Spinal cord (tissue), 10 donors: ENCODE measurements at places on chromosomes 7 and 10.

DNA sequence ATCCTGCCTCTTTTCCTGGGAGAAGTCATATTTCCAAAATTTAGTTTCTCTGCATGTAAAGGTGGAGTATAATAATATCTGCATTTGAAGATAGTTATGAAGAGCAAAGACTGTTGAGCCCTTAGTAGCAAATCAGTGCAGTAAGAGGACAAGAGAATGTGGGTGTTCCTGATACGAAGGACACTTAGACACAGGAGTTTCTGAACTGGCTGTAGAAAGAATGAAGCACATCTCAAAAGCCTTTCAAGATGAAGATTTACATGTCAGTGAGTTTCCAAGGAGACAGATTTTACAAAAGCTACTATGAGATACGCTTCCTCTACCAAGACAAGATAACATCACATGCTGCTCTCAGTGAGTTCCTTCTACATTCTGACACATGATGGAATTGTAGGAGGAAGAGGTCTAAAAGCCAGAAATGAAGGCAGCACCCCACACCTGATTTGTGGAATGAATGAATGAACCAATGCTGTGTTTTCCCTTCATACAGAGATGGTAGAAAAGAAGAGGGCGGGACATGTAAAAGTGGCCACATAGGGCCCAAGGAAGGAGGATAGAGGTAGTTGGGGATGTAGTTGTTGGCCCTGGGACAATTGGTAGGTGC lies 173.6 kb upstream of the PDE1C start:
- DNase-seq: no peak

GRCh38 chr10:42812028-42812427 lies 29.4 kb downstream of the BMS1 start:
- DNase-seq: no peak

DNA sequence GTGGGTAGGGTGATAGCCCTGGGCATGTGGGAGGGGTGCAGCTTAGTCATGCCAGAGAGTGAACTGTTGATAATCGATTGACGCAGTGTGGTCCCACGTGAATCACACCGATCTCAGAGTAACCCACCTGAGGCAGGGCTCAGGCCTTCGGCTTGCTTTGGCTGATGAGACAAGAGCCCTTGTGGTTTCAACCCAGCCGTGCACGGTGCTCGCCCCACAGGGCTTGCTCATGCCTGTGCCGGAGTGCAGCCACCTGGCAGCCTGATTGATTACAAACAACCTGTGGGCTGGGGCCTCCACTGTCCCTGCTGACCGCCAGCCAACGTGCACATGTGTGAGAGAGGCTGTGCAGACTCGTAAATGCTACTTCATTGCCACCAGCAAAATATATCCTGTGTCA lies 144.9 kb upstream of the ADARB2 start:
- no peak for DNase-seq

GRCh38 chr10:90930971-90931871 lies 10.3 kb upstream of the ANKRD1 start:
- peak; percentile 35 for DNase-seq

GRCh38 chr10:103706762-103707161 lies 148.6 kb downstream of the SH3PXD2A start:
- DNase-seq: no peak

DNA sequence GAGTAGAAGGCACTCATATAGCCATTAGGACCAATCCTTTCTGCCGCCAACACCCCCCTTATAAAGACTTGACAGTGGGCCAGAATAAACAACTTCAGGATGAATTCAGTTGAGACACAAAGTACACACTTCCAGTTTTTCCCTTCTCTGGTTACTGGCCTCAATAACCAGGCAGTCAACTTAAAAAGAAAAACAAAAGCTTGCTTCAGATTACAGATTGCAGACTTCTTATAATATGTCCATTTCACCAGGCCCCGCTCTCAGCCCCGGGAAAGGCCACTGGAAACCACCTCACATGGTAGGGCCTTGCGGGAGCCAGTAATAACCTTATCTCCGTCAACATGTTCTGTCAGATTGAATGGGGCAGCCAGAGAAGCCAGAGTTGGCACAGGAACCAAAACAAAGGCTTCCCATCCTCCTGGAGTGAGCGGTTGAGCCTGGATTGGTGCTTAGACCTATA lies 108.8 kb downstream of the EGFR start:
- no peak for DNase-seq

DNA sequence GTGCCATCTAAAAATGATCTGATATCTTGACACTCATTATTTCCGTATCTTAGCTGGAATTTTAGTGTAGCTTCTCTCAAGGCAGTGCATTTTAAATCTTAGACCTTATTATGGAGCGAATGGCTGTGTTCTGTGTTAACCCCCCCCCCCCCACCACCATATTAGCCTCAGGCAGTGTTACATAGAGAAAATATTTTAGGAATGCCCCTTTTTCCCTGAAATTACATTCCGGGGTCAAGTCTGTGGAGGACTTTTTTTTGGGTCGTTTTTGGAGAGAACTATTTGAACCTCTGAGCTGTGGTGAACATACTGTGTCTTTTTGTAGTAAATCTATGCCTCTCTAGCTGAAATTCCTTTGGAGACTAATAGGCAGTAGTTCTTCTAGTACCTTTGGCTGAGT lies 3.1 kb downstream of the CCDC126 start:
- no peak for DNase-seq

DNA sequence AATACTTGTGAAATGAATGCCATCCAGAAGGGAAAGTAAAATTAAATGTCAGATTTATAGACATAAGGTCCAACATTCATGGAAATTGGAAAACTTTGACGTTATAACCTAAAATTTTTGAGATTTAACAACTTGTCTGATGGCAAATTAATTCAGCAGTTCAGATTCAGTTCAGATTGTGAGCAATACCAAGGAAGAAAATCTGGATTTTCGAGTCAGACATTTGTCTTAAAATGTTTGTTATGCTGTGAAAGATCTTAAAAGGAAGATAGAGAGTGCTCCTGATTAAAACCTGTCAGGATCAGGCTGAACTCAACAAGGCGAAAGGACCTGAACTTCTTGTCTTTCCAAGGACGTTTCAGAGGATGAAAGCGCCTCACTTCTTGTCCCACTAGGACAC lies 320.9 kb downstream of the PAXIP1 start:
- DNase-seq: no peak

DNA sequence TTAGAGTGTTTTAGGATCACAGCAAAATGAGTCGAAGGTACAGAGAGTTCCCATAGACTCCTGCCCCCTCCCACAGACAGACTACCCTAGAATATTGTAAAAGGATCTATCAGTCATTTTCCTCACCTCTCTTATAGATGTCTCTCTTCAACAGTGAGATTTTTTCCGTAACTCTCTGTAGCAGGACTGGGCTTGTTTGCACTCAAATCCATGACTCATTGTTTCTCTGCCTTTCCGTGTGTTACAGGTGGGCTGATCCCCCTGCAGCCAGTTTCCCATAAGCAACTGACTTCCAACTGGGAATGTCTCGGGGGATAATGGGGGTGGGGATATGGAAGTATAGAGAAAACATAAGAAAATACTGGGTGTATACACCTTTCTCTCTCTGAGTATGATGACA lies 921.0 kb downstream of the GATA3 start:
- DNase-seq: no peak

DNA sequence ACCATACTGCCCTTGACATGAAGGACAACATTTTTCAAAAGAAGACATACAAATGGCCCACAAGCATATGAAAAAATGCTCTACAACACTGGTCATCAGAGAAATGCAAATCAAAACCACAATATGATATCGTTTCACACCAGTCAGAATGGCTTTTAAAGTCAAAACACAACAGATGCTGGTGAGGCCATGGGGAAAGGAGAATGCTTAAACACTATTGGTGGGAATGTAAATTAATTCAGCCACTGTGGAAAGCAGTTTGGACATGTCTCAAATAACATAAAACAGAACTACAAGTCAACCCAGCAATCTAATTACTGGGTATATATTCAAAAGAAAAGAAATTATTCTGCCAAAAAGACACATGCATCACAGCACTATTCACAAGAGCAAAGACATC lies 4.2 kb upstream of the NT5C3A start:
- DNase-seq: no peak

DNA sequence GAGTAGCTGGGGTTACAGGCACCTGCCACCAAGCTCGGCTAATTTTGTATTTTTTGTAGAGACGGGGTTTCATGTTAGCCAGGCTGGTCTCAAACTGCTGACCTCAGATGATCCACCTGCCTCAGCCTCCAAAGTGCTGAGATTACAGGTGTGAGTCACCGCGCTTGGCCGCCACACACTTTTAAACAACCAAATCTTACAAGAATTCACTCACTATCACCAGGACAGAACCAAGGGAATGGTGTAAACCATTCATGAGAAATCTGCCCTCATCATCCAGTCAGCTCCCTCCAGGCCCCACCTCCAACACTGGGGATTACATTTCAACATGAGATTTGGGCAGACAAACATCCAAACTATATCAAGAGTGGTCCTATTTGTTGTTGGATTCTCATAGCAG lies 43.6 kb downstream of the MGAM start:
- DNase-seq: no peak

DNA sequence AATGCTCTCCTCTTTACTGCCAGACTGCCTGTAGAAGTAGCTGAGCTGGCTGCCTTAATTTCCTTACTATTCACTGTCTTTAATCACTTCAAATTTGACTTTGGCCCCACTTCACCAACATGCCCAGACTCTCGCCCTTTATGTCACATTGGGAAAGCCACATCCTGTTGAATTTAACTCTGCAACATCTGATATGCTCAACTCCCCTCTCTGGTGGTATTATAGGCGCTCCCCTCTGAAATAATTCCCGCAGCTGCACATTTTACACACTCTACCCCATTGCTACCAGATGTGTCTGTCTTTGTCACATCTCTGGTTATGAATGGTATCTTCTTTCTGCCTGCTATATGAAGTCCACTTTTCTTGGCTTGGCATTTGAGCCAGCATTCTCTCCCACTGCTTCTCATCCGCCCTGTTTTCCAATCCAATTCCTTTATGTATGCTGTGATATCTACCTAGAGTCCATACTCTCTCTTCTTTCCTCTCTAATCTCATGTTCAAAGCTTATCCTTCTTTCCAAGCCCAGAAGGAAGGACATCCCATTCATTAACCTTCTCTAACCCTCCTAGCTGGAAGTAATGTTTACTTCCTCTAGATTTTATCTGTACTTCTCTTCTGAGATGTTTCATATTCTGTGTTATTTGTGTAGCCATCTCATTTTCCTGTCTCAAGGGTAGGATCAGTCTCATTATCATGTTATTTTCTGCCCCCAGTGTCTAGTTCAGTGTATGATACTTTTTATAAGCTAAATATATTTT lies 134.5 kb downstream of the ST7 start:
- DNase-seq: no peak

DNA sequence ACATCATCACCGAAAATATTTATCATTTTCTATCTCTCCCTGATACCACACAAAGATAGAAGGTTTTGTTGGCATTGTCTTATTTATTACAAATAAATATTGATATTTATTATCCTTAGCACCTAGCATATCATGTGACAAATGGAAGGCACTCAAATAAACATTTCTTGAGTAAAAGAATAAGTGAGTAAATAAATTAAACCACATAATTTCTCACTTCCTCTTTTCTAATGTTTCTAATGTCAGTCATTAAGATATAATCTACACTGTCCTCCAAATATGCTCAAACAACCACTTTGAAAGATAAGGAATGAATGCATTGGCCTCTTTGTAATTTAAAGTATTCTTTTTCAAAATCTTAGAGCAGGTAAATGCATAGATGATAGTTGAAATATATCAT lies 1027.8 kb upstream of the LRRTM3 start:
- no peak for DNase-seq

GRCh38 chr7:68694656-68695055 lies 903.6 kb upstream of the AUTS2 start:
- no peak for DNase-seq

GRCh38 chr10:25257646-25258045 lies 82.8 kb downstream of the GPR158 start:
- no peak for DNase-seq

GRCh38 chr7:96959135-96959534 lies 46.2 kb upstream of the DLX6 start:
- no peak for DNase-seq

- no peak for DNase-seq
These were observed 6.4 kb downstream of the GCK start for GRCh38 chr7:44182827-44183226.

- DNase-seq: no peak
These were observed 37.3 kb upstream of the TMEM248 start for GRCh38 chr7:66883716-66884115.

DNA sequence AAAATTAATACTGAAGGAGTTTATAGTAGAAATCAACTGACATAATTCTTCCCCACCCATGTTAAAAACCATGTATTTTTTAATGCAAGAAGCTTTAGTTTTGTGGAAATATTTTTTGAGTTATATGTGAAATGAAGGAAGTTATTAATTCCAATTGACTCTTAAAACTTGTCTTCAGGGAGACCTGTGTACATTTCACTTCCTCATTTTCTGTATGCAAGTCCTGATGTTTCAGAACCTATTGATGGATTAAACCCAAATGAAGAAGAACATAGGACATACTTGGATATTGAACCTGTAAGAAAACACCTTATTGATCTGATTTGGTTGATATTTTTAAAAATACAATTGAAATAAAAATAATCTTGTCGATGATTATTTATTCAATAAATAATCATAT lies 33.3 kb downstream of the CD36 start:
- DNase-seq: no peak

GRCh38 chr10:75137533-75138438 lies 26.3 kb downstream of the SAMD8 start:
- no peak for DNase-seq

DNA sequence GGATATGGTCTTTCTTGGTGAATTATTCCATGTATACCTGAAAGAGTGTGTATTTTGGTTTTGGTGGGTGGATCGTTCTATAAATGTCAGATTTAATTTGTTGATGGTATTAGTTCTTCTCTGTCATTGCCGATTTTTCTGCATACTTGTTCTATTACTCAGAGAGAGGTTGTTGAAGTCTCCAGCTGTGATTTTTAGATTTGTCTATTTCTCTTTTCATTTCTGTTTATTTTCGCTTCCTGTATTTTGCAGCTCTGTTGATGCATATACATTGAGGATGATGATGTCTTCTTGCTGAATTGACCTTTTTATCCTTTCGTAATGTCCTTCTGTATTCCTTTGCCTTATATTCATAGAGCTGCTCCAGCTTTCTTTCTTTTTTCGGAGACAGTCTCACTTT lies 12.1 kb upstream of the BHLHA15 start:
- no peak for DNase-seq

DNA sequence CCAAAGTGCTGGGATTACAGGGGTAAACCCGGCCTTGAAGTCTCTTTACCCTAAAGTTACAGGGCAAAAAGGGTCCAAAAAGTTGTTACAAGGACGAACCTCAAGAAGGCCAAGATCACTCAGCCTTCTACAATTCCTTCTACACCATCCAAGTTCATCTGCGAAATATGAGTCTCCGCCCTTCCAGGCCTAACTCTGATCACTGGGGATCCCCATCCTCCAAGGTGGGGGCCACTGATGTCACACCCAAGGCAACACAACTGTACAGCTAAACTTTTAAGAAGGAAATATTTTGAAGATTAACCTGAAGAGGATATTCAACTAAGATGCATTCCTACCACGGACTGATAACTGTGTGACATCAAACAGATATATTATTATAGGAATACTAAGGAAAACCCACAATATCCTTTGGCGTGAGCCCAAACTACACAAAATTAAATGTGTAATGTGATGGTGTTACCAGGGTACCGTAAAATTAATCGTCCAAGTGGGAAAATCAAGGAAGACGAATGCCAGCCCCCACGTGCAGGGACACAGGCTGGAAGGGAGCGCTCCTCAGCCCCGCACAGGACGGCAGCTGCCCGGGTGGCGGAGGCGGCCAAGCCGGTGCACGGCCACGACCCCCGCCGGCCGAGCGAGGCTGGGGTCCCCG lies 1.0 kb downstream of the PAXIP1 start:
- DNase-seq: no peak

- no peak for DNase-seq
These were observed 867.5 kb downstream of the NRG3 start for GRCh38 chr10:82742478-82742877.
